ENCODE measurements at places on chromosomes 5 and 9. TPM values are rescaled to one million over a fixed set of nuclear protein-coding genes. Genes with fewer than 3 reads are reported as not detected.

Gene SCGB3A2
- not detected for total RNA-seq

Gene SLC4A9
- total RNA-seq, result not detected

Gene SLC9A3
- 3.1 TPM for total RNA-seq

Gene NEUROG1
- total RNA-seq, result 5.9 TPM

Gene SLC46A2
- not detected for total RNA-seq

Gene MELK
- 9.2 TPM for total RNA-seq

Gene TRMO
- 31.2 TPM for total RNA-seq

Gene KYAT1
- total RNA-seq, result 13.0 TPM

Gene CDC26
- 16.5 TPM for total RNA-seq

Gene FOXI1
- total RNA-seq, result not detected

Gene PCDH12
- 8.6 TPM for total RNA-seq

Gene OR1J2
- total RNA-seq, result not detected

Gene C9
- not detected for total RNA-seq

Gene LEAP2
- total RNA-seq, result 1.1 TPM

Gene GPRIN1
- 24.8 TPM for total RNA-seq

Gene ANKRD34B
- not detected for total RNA-seq

Gene DMRTA1
- total RNA-seq, result 1.8 TPM

Gene PDE6A
- 0.88 TPM for total RNA-seq

Gene PCDHB6
- total RNA-seq, result 2.0 TPM

Gene SLC36A3
- not detected for total RNA-seq

Gene CCNJL
- total RNA-seq, result 10.8 TPM

Gene MORN5
- total RNA-seq, result 1.4 TPM

Gene BTNL3
- not detected for total RNA-seq

Gene C5
- 10.0 TPM for total RNA-seq

Gene APBA1
- total RNA-seq, result 24.6 TPM

Gene FGFR4
- 8.6 TPM for total RNA-seq

Gene PCDHA8
- total RNA-seq, result 3.6 TPM

Gene RLN2
- total RNA-seq, result not detected

Gene PTGER4
- 8.5 TPM for total RNA-seq

Gene SPAAR
- 0.33 TPM for total RNA-seq

Gene OR1Q1
- total RNA-seq, result not detected

Gene HSD17B3
- 0.82 TPM for total RNA-seq

Gene PFN3
- not detected for total RNA-seq

Gene PCDHAC1
- 7.6 TPM for total RNA-seq

Gene IL9
- not detected for total RNA-seq

Gene MEIKIN
- 0.55 TPM for total RNA-seq

Gene SV2C
- total RNA-seq, result 3.1 TPM

Gene CBY3
- total RNA-seq, result not detected

Gene ANKRD18A
- 4.6 TPM for total RNA-seq

Gene EMB
- total RNA-seq, result 17.9 TPM

Gene FIBCD1
- total RNA-seq, result 10.2 TPM

Gene MRNIP
- total RNA-seq, result 55.3 TPM

Gene OTP
- total RNA-seq, result not detected

Gene ORM2
- not detected for total RNA-seq

Gene PRDM9
- total RNA-seq, result not detected

Gene ZNF618
- 29.5 TPM for total RNA-seq

Gene HNRNPAB
- 63.4 TPM for total RNA-seq

Gene SMC2
- 24.8 TPM for total RNA-seq

Gene DBH
- total RNA-seq, result 0.11 TPM

Gene SOX30
- 0.16 TPM for total RNA-seq

Gene GALT
- total RNA-seq, result 60.7 TPM

Gene CD74
- total RNA-seq, result 69.4 TPM

Gene STK32A
- total RNA-seq, result 17.7 TPM

Gene IFNB1
- total RNA-seq, result not detected

Gene CXCL14
- 63.1 TPM for total RNA-seq

Gene DNAJC21
- total RNA-seq, result 44.5 TPM

Measured in camera-type eye (tissue), 1 donor.